ENCODE measurements at places on chromosomes 11 and 22. TPM values are rescaled to one million over a fixed set of nuclear protein-coding genes. Genes with fewer than 3 reads are reported as not detected.

DNA sequence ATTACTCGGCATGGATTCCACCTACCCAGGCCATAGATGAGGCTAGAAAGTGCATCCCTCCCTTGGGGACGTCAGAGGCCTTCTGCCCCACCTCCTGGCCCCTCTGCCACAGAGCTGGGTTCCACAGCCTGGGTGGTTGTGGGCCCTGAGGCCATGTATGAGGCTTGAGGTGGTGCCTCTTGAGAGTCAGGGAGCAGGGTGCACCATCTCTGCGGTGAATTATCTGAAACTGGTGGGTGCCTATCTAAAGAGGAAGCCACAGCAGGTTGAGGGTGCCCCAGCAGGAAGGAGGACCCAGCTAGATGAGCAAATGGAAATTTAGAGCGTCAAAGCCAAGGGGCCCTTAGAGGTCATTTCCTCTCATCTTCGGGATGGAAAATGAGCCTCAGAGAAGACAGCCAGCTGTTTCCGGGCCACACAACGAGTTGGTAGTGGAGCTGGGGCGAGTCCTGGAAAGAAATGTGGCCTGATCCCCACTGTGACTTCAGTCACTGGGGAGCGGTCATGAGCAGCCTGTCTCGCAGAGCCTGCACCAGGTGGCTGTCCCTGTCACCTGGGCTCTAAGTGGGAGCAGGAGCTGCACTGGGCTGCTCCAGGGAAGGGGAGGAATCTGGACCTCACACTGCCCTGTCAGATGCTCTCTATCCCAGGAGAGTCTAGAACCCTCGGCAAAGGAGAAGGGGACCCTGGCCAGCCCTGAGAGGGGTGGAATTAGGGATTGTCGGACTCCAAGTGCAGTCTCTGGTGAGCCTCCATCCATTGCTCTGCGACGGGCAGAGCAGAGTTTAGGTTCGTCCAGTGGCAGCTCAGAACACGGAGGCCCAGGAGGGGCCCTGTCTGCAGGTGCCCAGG is 7.3 kb downstream of the ADORA2A start:
- peak; percentile 43 for DNase-seq

DNA sequence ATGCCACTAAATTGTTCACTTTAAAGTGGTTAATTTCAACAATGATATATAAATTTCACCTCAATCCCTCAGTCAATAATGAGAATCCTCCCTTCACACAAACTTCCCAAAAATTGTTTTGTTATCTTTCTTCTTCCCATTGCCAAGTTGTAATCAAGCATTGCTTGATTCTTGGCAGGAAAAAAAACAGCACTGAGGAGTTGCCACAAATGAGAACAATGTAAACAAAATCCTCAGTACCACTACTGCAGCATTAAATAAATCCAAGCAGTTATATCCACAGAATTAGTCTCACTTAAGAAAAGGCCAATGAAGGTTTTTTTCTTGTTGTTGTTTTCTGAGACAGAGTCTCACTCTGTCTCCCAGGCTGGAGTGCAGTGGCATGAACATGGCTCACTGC is 38.2 kb downstream of the FAM168A start:
- no peak for DNase-seq

- DNase-seq = no peak
Observed at GRCh38 chr11:99244613-99245012, 223.9 kb downstream of the CNTN5 start.

DNA sequence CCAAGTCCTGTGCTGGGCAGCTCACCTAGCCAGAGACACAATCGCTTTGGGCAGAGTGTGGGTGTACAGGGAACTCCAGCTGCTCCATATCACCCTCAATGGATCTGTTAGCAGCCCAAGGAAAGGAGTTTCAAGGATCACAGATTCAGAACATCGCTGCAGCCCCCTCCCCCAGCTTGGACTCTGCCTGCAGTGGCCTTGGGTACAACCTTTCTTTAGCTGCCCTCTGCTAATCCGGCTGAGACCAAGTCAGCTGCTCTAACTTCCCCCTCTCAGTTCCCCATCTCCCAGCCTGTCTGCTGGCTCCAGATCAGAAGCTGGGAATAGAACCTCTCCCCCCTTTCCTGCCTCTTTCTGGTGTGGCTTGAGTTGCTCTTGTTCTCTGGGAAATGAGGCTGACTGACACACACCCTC is 1.3 kb downstream of the TMEM86A start:
- DNase-seq = no peak

GRCh38 chr11:66718320-66718971 is 10.6 kb downstream of the SPTBN2 start:
- DNase-seq = no peak

DNA sequence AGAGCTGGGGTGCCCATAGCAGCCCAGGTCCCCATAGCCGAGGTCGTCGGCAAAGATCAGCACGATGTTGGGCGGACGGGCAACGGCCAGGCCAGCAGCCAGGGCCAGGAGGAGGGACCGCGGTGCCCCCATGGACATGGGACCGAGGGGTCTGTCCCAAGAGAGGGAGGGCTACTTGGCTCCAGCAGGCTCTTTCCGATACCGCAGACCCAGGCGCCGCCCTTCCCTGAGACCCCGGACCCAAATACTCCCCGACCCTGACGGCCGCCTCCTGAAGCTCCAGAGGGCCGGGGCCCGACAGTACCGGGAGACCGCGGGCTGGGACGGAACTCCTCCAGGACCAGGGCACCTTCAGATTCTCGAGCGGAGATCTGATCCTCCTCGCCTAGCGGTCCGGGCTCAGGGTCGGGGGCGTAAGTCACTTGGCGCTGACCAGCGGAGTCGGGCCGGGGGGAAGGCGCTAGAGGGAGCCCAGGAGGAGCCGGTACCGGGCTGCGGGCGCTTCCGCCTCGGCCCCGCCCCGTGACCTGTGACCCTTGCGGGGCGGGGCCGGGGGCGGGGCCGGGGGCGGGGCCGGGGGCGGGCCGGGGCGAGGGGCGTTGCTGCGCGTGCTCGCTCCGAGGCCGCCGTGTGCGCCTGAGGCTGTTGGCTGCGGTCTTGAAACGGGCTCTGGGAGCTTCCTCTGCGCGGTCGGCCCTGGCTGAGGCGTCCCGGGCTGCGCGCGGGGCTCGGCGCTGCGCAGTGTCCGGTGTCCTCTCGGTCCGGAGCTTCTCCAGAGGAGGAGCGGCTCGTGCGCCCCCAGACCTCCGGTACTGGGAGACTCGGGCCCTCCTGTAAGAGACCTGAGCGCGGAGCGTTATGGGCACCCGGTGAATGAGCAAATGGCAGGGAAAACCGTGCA is at the start of gene ARSA:
Gene ARSA (minus strand): TSS at position 511 of the 901 bp plus-strand sequence. CDS start 373 bp downstream, at position 138.
- DNase-seq = peak; percentile 94

- no peak for DNase-seq
Observed at GRCh38 chr11:23353611-23354010, 493.3 kb upstream of the CCDC179 start.

- no peak for DNase-seq
Observed at GRCh38 chr11:1854949-1855885, 2.3 kb downstream of the LSP1 start.

- peak; percentile 33 for DNase-seq
Observed at GRCh38 chr11:77959434-77959833, 35.0 kb downstream of the INTS4 start.

DNA sequence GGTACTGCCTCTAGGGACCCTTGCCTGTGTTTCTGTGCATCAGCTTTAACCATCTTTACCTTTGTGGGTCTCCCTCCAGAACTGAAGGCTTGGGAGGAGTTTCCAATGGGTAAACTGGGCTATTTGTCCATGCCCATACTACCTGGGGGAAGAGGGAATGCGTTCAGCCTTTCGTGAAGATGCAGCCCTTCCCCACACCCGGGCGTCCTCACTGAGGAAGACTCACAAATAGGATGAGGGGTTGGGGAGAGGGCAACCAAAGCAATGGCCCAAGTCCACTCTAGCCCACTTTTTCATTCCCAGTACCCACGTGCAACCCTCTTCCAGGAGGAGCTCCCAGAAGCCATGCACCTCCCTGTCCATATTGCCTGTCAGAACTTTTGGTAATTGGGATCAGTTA is 61.8 kb upstream of the ADA2 start:
- no peak for DNase-seq

DNA sequence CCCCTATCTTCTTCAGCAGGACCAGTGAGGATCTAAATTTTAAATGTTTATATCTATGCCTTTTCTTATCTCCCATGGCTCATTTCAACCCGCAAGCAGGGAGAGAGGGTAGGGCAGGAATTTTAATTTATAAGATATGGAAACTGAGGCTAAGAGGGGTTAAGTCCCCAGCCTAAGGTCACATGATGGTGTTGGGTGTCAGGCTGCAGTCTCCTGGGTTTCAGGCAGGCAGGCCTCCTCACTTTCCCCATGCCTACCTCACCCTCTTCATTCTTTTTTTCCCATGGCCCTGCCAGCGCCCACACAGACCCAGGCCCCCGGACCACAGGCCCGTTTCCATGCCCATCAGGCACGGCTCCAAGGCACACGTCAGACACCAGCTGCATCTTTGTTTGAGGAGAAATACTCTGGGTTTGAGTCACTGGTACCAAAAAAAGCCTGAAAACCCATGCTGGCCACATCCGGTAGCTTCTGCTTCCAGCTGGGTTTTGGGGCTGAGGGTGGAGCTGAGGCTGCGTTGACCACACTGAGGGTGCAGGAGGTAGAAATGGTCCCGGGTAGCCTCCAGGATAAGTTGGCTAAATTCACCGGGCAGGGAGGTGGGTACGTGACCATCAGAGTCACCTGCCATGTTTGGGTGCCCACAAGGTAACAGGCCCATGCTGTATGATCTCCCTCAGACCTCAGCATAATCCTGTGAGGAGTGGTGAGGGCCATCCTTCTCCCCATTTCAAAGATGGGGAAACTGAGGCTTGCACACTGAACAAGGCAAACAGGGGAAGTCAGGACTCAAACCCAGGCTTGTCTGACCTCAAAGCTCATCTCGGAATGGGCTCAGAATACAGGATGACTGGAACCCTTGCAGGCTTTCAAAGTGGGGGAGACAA is 7.5 kb downstream of the CRYBB1 start:
- DNase-seq = peak; percentile 93

GRCh38 chr22:49662681-49663080 is 165.0 kb downstream of the BRD1 start:
- no peak for DNase-seq

DNA sequence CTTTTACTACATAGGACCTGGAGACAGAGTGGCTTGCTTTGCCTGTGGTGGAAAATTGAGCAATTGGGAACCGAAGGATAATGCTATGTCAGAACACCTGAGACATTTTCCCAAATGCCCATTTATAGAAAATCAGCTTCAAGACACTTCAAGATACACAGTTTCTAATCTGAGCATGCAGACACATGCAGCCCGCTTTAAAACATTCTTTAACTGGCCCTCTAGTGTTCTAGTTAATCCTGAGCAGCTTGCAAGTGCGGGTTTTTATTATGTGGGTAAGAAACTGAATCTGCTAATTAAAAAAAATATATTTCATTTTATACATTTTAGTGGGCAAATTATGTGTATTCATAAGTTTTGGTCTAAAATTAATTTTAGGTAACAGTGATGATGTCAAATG is 7.8 kb downstream of the BIRC3 start:
- no peak for DNase-seq

GRCh38 chr11:2538951-2539350 is 94.1 kb downstream of the KCNQ1 start:
- no peak for DNase-seq

GRCh38 chr11:67260406-67260805 is 5.9 kb upstream of the GRK2 start:
- DNase-seq = no peak

- no peak for DNase-seq
Observed at GRCh38 chr11:123474994-123475393, 44.9 kb downstream of the GRAMD1B start.

- no peak for DNase-seq
Observed at GRCh38 chr22:37075046-37075445, 23.5 kb downstream of the KCTD17 start.

DNA sequence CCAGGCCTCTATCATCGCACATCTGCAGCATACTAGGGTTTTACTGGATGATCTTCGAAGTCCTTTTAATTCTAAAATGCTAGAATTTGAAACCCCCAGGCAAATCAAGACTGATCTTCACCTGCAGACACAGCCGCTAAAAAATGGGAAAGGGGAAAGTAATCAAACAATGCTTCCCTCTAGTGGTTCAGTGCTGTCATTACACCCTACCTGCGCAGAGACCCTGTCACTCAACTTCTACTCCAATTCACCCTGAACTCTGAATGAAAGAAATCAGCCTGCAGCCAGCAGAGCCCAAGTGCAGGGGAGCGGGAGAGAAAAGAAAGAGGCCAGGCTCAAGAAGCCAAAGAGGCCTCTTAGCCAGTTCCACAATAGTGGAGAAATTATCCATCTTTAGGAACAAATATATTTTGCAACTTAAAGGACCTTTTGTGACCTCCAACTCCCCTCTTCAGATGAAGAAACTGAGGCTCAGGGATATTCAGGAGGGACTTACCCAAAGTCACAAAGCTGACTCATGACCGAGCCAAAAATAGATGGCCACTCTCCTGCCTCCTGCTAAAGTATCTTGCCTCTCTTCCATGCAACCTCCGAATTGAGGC is 33.0 kb downstream of the SERGEF start:
- peak; percentile 28 for DNase-seq

DNA sequence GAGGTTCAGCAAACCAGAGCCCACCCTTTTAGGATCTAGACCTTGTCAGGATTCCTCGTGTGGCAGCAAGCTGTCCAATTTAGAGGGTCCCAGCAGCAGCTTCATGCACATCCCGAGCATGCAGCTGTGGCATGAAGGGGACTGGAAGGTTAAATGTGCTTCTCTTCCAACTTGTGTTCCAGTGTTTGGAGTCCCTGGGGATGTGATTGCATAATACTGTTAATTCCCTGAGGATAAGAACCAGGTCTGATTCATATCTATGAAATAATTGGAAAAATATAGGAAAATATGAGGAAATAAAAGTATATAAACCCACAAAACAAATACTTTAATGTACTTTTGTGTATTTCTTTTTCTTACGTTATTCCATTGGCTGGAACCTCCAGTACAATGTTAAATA is 130.5 kb downstream of the MORC2 start:
- DNase-seq = no peak

OR52I1 gene
- not detected for total RNA-seq

NEFH gene
- 0.65 TPM for total RNA-seq

TMEM191C gene
- total RNA-seq = 0.32 TPM

ACR gene
- total RNA-seq = not detected

AIFM3 gene
- total RNA-seq = 0.65 TPM

TMEM191B gene
- total RNA-seq = not detected

Measured in GM23248 (cell line).